ENCODE measurements at places on chromosomes 5 and 9.

DNA sequence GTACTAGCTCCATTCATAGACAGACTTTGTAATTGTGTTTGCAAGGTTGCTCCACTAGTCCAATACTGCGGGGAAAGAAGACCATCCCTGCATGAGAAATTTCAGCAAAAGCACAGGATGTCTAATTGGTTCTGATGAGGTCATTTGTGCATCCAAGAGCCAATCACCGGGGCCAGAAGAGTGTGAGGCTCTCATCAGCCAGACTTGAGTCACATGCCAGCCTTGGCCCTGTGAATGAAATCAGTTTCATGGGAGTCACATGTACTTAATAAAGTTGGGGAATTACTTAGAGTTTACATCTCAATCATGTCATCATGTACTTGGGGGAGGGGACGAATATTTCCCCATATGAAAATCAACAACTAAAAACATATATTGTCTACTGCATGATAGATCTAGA is 1236.0 kb downstream of the MAT2B start:
- DNase-seq, result no peak

DNA sequence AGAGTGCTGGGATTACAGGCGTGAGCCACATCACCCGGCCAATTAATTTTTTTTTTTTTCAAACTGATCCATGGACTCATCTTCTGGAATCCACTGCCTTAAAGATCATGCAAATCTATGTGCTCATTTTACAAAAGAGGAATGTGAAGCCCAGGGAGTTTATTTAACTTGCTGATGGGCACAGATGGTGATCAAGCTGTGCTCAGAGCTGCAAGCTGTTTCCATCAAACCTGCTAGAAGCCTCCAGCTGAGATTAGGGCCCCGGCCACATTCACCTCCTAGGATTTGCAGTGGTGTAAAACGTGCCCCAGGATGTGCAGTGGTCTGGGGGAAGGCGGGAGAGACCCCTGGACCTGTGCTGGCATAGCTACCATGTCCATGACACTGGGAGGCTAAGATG is 56.1 kb upstream of the TUT7 start:
- DNase-seq, result no peak

DNA sequence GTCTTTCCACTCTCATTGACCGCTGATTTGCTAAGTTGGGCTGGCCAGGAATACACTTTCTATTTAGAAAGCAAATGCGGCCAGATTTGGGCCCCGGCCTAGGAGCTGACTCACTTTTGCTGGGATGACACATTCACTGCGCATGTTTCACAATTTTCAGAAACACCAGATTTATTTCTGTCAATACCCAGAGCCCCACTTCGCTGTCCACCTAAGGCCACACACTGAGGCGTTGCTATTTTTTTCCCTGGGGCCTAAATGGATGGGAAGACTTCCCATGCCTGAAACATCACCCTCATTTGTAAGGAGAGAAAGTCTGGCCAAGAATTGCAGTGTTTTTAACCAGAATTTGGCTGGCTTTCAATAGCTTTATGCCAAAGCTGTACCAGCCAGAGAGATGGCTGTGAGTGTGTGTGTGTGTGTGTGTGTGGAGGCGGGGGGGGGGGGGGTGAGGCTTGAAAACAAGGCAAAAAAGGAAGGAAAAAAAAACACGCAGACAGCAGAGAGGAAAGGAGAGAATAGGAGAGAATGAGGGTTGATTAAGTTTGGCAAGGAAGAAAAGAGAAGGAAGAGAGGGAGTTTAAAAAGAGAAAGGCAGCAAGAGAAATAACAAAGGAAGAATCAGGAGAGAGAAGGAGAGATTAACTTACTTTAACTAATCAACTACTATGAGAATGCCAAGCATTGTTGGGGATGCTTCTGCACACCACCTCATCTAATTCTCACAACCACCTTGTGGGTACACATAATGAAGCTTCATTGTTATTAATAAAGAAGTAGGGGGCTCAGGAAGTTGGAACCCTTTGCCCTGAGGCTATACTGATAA is 261.4 kb upstream of the KLF4 start:
- DNase-seq, result no peak

- no peak for DNase-seq
These were observed 48.3 kb upstream of the HRH2 start for GRCh38 chr5:175609526-175609925.
